ENCODE measurements at places on chromosomes 3 and 15.

GRCh38 chr3:98772022-98772421 lies 8.9 kb downstream of the ST3GAL6 start:
- no peak for DNase-seq

GRCh38 chr15:101773496-101774100 lies 29.7 kb upstream of the OR4F6 start:
- no peak for DNase-seq

- DNase-seq = no peak
Observed at GRCh38 chr3:50620820-50621219, 3.9 kb downstream of the MAPKAPK3 start.

- peak; percentile 55 for DNase-seq
Observed at GRCh38 chr3:126935756-126936509, 47.0 kb upstream of the PLXNA1 start.
